Stimulated activated CD8-positive, alpha-beta memory T cell treated with anti-CD3 and anti-CD28 coated beads, Interleukin-7, amount 100 ng/mL, for 24 hours (primary cell): ENCODE measurements at places on chromosomes 7 and 10.
A peak's percentile ranks its signal among the peaks of the same experiment; 100 is the strongest.

DNA sequence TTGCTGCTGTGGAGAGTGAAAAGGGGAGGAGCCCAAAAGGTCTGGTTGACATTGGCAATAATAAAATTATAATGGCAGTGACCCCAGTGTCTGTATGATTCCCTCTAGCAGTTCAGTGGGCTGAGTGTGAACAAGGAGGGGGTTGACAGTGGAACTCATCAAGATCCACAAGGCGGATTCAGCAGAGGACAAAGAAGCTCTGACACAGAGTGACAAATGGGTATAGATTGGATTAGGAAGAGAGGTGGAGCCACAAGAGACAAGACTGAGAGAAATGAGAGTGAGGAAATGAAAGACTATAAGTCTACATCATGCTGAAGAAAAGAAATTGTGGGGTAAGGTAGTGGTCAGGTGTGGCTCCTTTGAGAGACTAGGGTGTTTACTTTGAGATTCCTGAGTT is 58.9 kb downstream of the CCDC71L start:
- no peak for DNase-seq

- DNase-seq, result no peak
Measured at GRCh38 chr10:42940487-42941294, 136.2 kb upstream of the RET start.

- no peak for DNase-seq
Measured at GRCh38 chr7:51010534-51010933, 227.8 kb upstream of the GRB10 start.

GRCh38 chr7:152085131-152085530 is 59.7 kb downstream of the GALNT11 start:
- no peak for DNase-seq

- DNase-seq, result no peak
Measured at GRCh38 chr7:159127691-159128642, 16.7 kb downstream of the VIPR2 start.

- DNase-seq, result no peak
Measured at GRCh38 chr7:16590424-16590823, 55.1 kb downstream of the ANKMY2 start.

DNA sequence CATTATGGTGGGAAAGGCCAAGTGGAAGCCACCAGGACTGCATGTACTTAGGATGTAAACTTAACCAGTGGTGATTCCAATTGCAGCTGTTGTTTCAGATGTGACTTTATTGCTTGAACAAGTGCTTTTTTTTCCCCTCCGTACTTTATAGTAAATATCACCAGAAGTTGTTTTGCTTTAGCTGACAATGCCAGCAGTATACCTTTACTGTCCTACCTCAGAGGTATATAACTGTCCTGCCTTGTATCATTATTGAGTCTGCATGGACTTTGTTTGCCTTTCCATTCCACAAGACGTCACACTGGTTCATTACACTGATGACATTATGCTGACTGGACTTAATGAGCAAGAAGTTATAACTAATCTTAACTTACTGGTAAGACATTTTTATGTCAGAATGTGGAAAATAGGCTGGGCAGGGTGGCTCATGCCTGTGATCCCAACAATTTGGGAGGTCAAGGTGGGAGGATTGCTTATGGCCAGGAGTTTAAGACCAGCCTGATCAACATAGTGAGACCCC is 77.1 kb upstream of the RAB18 start:
- no peak for DNase-seq

DNA sequence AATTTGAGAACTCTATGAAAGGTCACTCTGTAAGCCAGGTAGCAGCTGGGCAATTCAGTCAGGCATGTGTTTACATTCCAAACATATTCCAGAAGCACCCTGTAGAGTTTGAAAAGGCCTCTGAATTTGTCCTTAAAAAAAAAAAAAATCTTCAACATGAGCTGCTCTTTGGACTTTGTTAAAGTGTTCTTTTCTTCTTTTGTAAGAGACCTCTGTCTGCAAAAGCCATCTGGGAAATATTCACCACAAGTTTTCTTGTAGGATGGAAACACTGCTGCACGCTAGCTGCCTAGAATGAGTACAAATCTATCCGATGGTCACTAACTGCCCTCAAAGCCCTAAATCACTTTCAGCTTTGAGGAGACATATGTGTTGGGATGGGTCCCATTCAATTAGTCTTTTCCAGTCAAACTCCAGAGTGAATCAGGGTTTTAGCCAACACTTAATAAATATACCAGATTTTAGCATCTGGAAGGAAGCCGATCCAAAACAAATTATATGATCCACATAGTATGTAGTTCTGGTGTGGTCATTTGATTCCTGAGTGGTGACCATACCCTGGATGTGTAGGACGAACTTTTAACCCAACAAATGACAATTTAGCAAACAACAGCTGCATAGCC is 85.9 kb downstream of the CD36 start:
- DNase-seq, result no peak

DNA sequence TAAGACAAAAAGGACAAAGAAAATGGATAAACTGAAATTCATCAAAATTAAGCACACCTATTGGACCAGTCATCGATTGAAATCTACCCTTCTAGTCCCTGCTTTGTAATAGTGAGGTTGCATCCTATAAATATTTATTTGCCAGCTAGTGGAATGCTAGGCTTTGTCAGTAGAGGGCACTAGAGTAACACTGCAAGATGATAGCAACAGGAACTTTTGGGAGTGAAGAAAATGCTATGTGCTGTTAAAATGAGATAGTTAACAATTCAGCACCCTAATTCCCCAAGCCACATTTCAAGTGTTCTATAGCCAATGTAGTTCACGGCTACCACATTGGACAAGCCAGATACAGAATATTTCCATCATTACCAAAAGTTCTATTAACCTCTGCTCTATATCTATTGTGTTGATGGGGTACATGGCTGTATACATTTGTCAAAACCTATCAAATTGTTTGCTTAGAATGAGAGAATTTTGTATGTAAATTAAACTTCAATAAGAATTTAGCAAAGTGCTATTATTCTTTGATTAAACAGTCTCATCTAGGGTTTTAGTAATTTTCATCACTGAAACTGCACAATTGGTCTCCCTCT is 69.8 kb downstream of the LSMEM1 start:
- no peak for DNase-seq

GRCh38 chr7:153590136-153590535 is 462.1 kb upstream of the DPP6 start:
- no peak for DNase-seq

- DNase-seq, result peak; percentile 6
Measured at GRCh38 chr10:103504181-103504783, 10.8 kb downstream of the NEURL1 start.

DNA sequence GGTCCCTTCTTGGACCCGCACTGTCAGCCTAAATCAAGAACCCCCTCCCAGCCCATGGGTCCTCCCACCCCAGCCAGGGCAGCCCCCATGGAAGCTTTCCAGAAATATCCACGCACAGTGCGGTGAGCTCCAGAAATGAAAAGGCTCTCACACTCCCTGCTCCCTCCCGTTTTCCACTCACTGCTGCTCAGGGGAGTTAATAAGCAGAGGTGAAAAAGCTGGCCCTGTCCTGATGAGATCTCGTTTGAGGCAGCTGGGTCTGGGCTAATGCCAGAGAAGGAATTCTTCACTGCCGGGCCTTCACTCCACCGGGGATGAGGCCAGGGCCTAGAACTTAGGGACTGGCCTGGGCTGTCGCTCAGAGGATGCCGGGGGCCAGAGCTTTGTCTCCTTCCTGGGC is 102.2 kb downstream of the ZMIZ1 start:
- DNase-seq, result no peak

GRCh38 chr10:48224979-48225560 is 49.4 kb downstream of the FRMPD2 start:
- no peak for DNase-seq

GRCh38 chr7:152424348-152425108 is 11.3 kb downstream of the KMT2C start:
- no peak for DNase-seq

- DNase-seq, result no peak
Measured at GRCh38 chr7:38057829-38058228, 120.2 kb upstream of the STARD3NL start.

DNA sequence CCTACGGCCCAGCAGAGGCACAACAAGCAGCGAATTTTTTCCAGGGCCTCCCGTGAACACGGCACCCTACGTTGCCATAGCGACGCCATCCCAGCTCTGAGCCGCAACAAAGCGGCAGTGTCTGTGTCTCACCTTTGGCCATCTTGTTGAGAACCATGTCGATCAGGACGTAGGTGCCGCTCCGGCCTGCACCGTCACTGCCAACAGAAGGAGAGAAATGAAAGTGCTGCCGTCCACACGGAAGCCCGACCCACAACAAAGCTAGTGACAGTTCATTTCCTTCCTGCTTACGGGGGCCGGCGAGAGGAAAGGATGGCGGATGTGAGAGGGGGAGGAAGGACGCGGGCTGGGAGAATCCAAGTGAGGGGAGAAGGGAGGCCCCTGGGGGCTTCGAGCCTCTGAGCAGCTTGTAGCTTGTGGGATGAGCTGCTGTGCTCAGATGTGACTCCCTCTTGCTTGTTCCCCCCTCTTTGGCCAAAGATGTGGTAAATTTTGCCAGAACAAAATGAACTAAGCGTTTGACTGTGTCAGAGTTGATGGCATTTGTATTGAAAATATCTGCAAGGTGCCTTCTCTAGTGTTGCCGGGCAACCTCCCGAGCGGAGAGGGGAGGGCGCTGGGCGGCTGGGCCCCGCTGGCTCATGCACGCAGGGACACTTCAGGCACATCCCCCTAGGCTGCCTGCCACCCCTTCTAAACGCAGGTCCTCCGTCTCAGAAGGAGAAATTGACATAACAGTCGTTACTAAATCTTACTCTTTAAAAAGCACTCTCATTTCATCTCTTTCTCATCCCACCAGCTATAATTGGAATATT is 232.2 kb downstream of the DNAJB6 start:
- DNase-seq, result peak; percentile 8

- no peak for DNase-seq
Measured at GRCh38 chr10:87089746-87090145, 4.9 kb downstream of the GLUD1 start.

DNA sequence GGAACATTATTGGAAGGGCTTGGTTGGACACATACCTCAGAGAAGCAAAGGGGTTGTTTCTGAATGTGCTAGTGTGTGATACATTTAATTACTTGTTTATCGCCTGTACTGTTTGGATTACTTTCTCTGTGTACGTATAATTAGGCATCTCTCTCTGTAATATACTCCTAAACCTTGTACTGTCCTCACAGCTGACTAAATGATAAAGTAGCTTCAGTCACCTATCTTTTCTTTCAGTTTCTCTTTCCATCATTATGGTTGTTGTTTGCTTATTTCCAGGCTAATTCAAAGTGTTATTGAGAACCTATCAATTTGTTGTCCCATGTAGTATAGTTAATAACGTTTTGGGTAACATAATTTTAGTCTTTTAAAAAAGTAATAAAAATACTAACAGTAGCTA is 34.0 kb downstream of the MXI1 start:
- DNase-seq, result no peak

DNA sequence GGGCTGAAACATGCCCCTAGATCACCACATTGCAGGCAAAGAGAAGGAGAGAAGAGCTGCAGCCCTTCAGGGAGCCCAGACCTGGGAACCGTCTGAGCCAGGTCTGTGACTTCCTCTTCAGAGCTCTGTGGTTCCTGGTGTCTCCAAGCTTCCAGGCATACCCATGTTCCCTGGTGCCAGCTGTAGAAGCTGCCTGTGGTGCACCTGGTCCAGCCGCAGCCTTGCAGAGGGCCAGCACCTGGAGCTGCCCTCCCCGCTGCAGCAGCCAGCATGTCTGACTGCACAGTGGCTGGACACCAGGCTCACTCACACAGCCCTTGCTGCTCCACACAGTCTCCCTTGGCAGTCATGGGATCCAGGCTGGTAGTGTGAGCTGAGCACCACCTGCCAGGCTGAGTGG is 33.6 kb downstream of the C7orf25 start:
- DNase-seq, result no peak

DNA sequence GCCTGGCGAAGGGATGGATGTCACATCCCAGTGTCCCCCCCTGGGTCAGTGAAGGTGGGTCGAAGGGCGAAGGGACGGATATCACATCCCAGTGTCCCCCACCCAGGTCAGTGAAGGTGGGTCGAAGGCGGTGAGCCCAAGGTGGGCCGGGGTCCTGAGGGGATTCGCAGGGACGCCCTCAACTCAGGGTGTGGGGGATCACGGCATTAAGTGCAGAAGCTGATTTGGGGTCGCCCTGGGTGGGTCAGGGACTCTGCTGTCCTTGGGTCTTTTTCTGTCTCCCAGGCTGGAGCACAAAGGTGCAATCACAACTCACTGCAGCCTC is 21.9 kb downstream of the ADAP1 start:
- no peak for DNase-seq

GRCh38 chr10:73871295-73872189 is 2.8 kb downstream of the CAMK2G start:
- DNase-seq, result no peak
